Glomerular endothelial cell (primary cell): ENCODE measurements at places on chromosomes 12 and 14. TPM values are rescaled to one million over a fixed set of nuclear protein-coding genes. Genes with fewer than 3 reads are reported as not detected.

The CCDC85C gene
- total RNA-seq, result 9.7 and 18.6 TPM in 2 replicates

The SETD1B gene
- total RNA-seq, result 7.1 and 15.2 TPM in 2 replicates

The TAS2R13 gene
- total RNA-seq, result 2.7 TPM in 1 of 2 replicates, not detected in the other

The ADGRD1 gene
- total RNA-seq, result not detected in 2 replicates

The LRP1-AS gene
- total RNA-seq, result not detected in 2 replicates

The KRT75 gene
- total RNA-seq, result not detected in 2 replicates

The IRAK4 gene
- 12.3 and 16.4 TPM in 2 replicates for total RNA-seq

The SLC25A21 gene
- 0.58 and 1.7 TPM in 2 replicates for total RNA-seq

The KRT83 gene
- not detected in 2 replicates for total RNA-seq
